PC-9 (cell line): ENCODE measurements at places on chromosomes 2 and 18. TPM values are rescaled to one million over a fixed set of nuclear protein-coding genes. Genes with fewer than 3 reads are reported as not detected.

GRCh38 chr18:25229081-25229480 is 122.9 kb downstream of the ZNF521 start:
- no peak overlapping the region for H3K4me3 ChIP-seq
- peaks cover 6% of the 10 kb centered on the region for H3K27me3 ChIP-seq
- no peak for DNase-seq
- no peak overlapping the region for H3K27ac ChIP-seq

DNA sequence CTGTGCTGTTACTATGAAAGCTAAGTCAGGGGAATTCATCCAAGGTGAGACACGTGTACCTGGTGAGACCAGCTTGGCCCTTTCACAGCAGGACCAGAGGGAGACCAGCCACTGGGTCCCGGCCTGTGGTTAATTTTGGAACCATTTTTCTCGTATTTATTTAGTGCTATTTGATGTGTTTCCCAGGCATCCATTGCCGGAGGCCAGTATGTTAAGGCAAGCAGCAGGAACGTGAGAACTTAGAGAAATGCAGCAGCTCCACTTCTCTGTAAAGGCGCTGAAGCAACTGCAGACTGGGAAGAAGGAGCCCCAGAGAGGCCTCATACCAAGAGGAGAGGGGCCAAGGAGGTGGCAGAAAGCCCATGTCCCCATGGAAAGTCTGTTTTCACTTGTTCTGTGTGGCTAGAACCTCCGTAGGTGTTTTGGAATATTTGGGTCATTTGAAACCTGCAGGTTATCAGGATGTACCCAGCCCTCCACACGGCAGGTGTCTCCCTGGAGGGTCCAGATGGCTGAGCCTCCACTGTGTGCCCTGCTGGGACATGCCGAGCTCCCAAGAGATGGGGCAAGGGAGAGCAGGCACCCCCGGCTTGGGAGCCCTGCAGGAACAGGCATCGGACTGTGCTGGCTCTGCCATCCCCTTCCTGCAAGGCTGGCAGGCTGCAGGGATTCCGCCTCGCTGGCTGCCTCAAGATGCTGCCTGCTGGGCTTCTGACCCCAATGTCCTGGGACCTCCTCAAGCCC is 256.0 kb upstream of the RAB6C start:
- no peak overlapping the region for H3K4me3 ChIP-seq
- no peak overlapping the region for H3K27ac ChIP-seq
- H3K36me3 ChIP-seq: no peaks in the 10 kb centered on the region

GRCh38 chr2:216044883-216045486 is 31.6 kb upstream of the MREG start:
- H3K4me1 ChIP-seq: no peaks in the 10 kb centered on the region
- H3K27me3 ChIP-seq: no peaks in the 10 kb centered on the region
- no peaks in the 10 kb centered on the region for H3K36me3 ChIP-seq
- no peak overlapping the region for H3K4me3 ChIP-seq

DNA sequence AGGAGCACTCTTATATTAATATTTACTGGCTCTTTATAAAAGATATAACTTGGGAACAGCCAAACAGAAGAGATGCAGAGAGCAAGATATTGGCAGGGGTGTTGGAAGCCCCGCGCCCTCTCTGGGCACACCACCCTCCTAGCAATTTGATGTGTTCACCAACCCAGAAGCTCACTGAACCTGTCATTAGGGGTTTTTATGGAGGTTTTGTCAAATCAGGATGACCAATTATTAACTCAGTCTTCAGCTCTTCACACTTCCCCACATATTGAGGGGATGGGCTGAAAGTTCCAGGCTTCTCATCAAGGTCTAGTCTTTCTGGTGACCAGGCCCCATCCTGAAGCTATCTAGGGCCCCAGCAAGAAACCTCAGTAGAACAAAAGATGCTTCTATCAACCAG is 10.9 kb upstream of the INO80D start:
- H3K36me3 ChIP-seq: no peaks in the 10 kb centered on the region
- no peak overlapping the region for H3K27ac ChIP-seq
- no peaks in the 10 kb centered on the region for H3K27me3 ChIP-seq
- no peaks in the 10 kb centered on the region for H3K4me1 ChIP-seq
- DNase-seq: no peak

DNA sequence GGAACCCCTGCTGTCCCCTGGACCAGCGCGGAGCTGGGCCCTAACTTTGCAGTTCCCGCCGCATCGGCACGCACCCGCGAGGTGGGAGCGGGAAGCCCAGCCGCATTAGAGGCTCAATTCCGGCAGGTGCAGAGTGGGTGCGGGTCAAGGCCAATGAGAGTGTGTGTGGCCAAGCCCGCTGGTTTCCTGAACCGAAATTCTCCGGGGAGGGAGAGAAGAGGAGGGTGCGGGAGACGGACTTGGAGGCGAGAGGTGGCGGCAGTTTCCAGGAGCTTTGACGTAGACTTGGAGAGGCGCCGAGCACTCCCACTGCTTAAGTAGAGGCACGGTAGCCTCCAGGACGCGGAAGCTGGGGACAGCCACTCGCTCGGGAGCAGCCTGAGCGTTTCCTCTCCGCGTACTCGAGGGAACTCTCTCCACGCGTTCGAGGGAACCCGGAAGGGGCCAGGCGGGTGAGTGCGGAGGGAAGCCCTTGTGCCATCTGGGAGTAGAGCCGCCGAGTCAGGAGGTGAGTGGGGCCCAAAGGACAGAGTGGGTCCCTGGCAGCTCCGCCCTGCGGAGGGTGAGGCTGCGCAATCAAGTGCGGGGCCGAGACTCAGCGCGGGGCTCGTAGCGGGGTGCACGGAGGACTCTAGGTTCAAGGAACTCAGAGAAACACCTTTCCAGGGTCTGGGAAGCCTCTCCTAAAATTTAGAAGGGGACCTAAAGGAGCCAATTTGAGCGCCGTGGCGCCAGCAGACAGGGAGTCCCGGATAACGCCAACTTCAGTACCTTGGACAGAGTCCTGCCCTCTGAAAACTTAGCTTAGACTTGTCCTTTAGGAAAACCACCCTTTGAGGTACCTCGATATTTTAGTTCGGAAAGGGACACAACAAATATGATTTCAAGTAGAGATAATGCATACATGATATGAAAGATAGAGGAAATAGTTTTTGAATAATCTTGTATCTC is at the start of gene FAM237A:
Gene FAM237A (plus strand): TSS at position 413 of the 951 bp plus-strand sequence. CDS start 1,750 bp downstream, outside the sequence.
- no peak for DNase-seq
- peaks cover 21% of the 10 kb centered on the region for H3K4me1 ChIP-seq
- H3K4me3 ChIP-seq: no peak within 1 kb of the TSS
- no peak within 1 kb of the TSS for H3K27ac ChIP-seq
- H3K27me3 ChIP-seq: no peaks in the 10 kb centered on the region
- no peaks in the 10 kb centered on the region for H3K36me3 ChIP-seq

- no peak for DNase-seq
- peaks cover 14% of the 10 kb centered on the region for H3K4me1 ChIP-seq
- H3K4me3 ChIP-seq: no peak overlapping the region
- no peaks in the 10 kb centered on the region for H3K27me3 ChIP-seq
- H3K36me3 ChIP-seq: no peaks in the 10 kb centered on the region
Observed at GRCh38 chr2:3463186-3463835, 56.0 kb downstream of the ADI1 start.

DNA sequence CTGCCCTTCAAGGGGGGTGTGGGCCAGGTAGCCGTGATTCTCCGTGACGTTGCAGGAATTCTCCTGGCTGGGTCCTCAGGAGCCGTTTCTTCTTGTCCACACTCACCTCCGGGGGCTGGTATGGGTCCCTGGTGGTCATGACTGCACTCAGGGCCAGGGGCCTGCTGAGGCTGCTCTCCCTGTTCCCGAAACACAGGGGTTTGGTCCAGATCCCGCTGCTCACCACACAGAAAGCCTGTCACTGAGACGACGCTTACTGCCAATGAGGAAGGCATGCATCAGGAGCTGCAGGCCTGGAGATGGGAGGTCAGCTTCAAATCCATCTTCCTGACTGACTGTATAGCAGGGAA is 160.7 kb downstream of the RTP5 start:
- H3K4me3 ChIP-seq: no peak overlapping the region
- H3K27ac ChIP-seq: no peak overlapping the region
- no peaks in the 10 kb centered on the region for H3K4me1 ChIP-seq
- H3K36me3 ChIP-seq: no peaks in the 10 kb centered on the region

- H3K4me3 ChIP-seq: no peak overlapping the region
- H3K36me3 ChIP-seq: no peaks in the 10 kb centered on the region
- no peaks in the 10 kb centered on the region for H3K4me1 ChIP-seq
Observed at GRCh38 chr2:207274530-207275189, 108.9 kb upstream of the KLF7 start.

DNA sequence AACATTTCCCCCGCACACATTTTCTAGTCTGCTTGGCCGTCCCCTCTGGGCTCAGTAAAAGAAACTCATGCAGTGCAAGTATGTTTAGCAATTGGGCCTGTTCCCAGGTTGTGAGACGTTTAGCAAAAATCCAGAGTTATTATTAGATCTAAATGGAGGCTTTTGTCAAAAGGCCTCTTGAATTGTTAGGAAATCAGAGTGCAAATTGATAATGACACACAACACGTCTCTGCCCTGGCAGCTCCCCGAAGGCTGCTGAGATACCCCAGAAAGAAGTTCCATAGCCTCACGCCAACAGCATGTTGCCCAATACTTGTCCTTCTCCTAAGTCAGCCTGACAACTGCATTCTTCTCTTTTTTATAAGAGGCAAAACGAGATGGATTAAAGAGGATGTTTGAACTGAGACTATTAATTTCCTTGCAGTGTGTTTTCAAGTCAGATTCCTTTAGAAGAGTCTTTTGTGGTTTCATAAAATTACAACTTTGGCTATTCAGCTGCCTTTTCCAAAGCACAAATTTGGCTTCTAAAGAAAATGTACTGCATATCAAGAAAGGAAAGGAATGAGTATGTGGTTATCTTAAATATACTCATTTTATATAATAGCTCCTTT is 202.2 kb downstream of the TRIB2 start:
- no peaks in the 10 kb centered on the region for H3K36me3 ChIP-seq
- no peak overlapping the region for H3K27ac ChIP-seq
- no peak for DNase-seq

DNA sequence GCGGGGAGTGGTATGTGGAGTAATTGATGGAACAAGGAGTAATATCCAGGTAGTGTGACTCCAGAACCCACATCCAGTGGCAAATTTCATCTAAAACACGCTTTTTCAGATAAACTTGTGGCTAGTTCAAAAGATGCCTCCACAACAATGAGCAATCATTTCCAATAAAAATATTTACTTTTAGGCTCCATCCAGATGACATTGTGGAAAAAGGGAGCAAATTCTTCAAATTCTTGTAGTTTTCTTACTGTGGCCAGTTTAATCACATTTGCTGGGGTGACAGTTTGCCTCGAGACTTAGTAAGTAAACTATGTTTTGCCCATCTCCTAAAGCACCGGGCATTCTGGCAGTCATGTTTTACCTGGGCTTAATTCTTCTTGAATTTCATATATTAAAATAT is 243.6 kb downstream of the IRS1 start:
- H3K36me3 ChIP-seq: no peaks in the 10 kb centered on the region
- H3K4me3 ChIP-seq: no peak overlapping the region
- DNase-seq: no peak
- H3K27me3 ChIP-seq: no peaks in the 10 kb centered on the region
- H3K27ac ChIP-seq: no peak overlapping the region
- H3K4me1 ChIP-seq: no peaks in the 10 kb centered on the region

GRCh38 chr18:24791751-24792545 is 331.5 kb downstream of the HRH4 start:
- DNase-seq: no peak
- H3K27ac ChIP-seq: no peak overlapping the region
- H3K36me3 ChIP-seq: no peaks in the 10 kb centered on the region
- H3K4me1 ChIP-seq: no peaks in the 10 kb centered on the region
- H3K4me3 ChIP-seq: no peak overlapping the region
- no peaks in the 10 kb centered on the region for H3K27me3 ChIP-seq

Gene NIFK
- total RNA-seq: 48.1 and 75.9 TPM in 2 replicates

Gene ALPI
- not detected in 2 replicates for total RNA-seq

Gene KRTCAP3
- total RNA-seq: 62.9 and 91.7 TPM in 2 replicates

Gene VWA3B
- not detected in 2 replicates for total RNA-seq

Gene MTA3
- total RNA-seq: 58.7 and 89.8 TPM in 2 replicates

Gene SCN9A
- 3.4 and 5.2 TPM in 2 replicates for total RNA-seq

Gene CAPN13
- total RNA-seq: 1.1 and 1.5 TPM in 2 replicates
